ENCODE measurements at places on chromosomes 7 and 10.

DNA sequence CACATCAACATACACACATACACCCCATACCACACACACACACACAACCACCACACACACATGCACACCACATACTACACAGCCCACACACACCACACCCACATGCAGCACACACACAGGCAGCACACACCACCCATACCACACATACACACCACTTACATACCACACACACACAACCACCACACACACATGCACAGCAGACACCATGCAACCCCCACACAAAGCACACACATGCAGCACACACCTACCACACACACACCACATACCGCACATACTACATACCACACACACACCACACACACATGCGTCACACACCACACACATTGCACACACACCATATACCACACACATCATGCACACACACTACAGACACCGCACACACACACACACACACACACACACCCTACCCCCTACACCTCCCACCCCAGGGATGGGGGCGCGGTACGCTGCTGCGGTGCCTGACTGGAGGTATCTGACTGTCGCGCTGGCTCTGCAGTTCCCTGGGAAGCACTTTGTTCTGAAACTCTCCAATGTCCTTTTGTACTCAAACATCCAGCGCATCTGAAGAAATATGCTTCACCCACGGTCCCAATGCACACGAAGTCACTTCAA lies 5.4 kb upstream of the TRPV6 start:
- DNase-seq: peak; percentile 13

DNA sequence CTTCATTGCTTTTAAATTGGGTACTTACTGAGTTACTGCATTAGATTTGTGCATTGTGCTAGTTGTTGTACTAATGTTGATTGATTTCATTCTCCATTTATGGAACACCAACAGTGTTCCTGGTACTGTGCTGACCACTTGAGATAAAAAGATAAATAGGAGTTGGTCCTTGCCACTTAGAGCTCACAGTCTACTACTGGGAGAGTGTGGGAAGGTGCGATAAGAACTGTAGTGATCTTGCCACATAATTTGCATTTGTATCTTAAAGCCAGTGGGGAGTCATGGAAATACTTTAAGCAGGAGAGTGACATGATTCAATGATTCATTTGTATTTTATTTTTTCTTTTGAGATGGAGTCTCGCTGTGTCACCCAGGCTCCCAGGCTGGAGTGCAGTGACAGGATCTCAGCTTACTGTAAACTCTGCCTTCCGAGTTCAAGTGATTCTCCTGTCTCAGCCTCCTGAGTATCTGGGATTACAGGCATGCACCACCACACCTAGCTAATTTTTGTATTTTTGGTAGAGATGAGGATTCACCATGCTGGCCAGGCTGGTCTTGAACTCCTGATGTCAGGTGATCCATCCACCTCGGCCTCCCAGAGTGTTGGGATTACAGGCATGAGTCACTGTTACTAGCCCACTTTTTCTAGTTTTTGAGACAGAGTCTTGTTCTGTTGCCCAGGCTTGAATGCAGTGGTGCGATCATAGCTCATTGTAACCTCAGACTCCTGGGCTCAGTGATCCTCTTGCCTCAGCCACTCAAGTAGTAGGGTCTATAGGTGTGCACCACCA lies 51.2 kb upstream of the TMEM248 start:
- no peak for DNase-seq

GRCh38 chr10:43585046-43585445 lies 10.6 kb upstream of the ZNF239 start:
- DNase-seq: no peak

- no peak for DNase-seq
These were observed 493.1 kb upstream of the AKR1E2 start for GRCh38 chr10:4332764-4333458.

DNA sequence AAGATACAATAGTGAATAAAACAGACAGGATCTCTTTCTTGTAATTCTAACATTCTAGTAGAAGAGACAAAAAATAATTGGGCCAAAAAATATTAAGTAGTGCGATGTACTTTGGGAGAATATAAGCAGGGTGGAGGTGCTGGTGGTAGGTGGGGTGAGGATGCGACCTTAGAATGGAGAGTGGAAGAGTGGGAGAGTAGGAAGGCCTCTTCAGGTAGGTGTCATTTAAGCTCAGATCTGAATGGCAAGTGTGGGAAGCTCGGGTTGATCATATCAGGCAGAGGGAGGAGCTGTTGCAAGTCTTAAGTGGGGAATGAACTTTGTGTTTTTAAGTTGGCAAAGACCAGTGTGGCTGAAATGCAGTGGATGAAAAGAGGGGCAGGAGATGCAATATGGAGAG lies 3.8 kb upstream of the IFRD1 start:
- DNase-seq: no peak

- DNase-seq: no peak
These were observed 609.4 kb upstream of the C7orf33 start for GRCh38 chr7:147980826-147981813.

GRCh38 chr10:15453457-15453856 lies 82.4 kb upstream of the FAM171A1 start:
- DNase-seq: no peak

DNA sequence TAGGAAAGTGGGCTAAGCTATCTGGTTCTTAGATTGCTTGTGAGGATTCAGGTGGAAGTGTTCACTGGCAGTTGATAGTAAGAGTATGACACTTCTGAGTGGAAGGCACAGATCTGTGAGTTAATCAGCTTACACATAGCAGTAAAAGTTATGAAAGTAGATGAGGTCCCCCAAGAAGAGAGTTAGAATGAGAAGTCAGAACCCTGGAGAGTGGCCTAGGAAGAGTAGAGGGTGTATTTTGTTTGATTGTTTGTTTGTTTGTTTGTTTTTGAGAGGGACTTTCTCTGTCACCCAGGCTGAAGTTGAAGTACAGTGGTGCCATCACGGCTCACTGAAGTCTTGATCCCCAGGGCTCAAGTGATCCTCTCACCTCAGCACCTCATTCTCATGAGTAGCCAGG lies 44.1 kb downstream of the SP4 start:
- no peak for DNase-seq

DNA sequence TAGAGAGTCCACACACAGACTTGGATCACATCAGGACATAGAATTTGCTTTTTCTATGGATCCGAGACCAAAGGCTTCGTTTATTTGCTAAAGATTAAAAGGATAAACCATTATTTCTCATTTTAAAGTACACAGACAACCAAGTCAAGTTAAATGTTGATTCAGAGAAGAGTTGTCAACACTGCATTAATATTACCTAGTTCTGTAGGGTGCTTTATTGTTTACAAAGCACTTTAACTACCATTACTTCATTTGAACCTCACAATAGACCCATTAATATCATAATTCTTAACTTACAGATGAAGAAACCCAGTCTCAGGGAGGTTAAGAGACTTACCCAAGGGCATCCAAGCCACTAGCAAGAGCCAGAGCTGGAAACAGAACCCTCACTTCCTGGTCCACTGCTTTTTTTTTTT lies 43.2 kb upstream of the GSAP start:
- no peak for DNase-seq

- DNase-seq: no peak
These were observed 936.7 kb downstream of the CCSER2 start for GRCh38 chr10:85265121-85265520.

Measured in activated CD4-positive, CD25-positive, alpha-beta regulatory T cell treated with anti-CD3 and anti-CD28 coated beads, Interleukin-2, amount 50 U/mL, for 72 hours (primary cell).